ENCODE measurements at places on chromosomes 3 and 15.

- DNase-seq = no peak
These were observed 11.3 kb downstream of the PLA2G4D start for GRCh38 chr15:42082823-42083604.

DNA sequence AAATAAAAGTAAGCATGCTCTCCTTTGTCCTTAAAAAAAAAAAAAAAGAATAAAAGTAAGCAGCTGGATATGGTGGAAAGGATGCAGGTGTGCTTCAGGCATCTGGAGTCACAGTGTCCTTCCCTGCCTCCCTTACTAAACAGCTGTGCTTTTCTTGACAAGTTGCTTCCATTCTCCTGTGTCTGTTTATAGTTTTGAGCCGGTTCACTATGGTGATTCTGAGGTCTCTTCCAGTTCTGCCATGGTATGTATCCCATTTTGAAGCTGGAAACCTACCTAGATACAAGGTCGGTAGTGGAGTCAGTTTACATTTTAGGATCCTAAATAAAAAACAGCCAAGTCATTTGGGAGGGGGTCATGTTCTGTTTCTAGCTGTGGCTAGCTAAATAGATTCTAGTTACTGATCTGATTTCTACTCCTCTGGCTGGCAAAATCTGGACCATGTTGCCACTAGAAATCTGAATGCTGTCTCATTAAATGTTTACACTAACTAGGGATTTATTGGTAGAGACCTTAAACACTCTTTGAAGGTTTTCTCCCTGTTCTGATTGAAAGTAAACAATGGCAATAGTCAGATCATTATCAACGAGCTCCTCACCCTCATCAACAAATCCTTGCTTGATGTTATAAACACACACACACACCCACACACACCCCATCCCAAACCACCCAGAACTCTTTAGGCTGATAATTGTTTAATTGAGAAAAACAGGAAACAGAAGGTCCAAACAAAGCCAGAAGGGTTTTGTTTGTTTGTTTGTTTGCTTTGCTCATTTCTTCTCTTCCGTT is 7.9 kb downstream of the TNFSF10 start:
- DNase-seq = no peak

DNA sequence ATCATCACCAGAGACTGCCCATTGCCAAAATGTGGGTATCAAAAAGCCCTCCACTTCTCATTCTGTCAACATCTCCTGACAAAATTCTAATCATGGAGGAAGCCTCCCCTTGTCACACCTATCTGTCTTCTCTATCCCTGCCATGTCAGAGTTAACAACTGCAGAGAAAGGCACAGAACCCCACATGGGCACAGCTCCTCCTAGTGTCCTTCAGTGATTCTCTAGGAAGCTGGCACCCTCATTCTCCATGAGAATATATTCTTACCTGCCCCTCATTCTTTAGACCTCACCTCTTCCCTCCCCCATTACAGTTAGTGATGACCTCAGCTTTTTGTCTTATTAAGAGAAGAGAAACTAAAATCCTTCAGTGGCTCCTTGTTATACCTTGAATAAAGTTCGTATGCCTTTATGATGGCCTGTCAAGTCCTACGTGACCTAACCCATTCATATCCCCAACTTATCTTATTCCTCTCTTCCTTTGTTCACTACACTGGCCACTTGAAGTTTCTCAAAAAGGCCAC is 44.6 kb downstream of the NME9 start:
- no peak for DNase-seq

- no peak for DNase-seq
These were observed 1277.6 kb downstream of the ZPLD1 start for GRCh38 chr3:103712320-103713008.

DNA sequence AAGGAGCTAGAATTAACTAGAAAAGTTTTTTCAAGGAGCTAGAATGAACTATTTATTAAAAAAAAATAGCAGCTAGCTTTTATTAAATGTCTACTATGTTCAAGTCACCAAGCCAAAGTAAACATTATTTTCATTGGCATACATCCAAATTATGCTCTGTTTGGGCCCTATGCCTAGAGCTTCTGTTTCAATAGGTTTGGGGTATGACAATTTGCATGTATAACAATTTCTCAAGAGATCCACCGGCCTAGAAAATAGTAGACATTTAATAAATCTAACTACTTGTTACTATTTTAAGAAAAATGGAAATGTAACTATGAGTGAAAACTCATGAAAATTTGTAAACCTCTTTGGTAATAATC is 8.0 kb downstream of the GABRR3 start:
- DNase-seq = no peak

- no peak for DNase-seq
These were observed 318.7 kb upstream of the STT3B start for GRCh38 chr3:31213869-31214486.

GRCh38 chr15:96341513-96342405 is 11.3 kb downstream of the NR2F2 start:
- no peak for DNase-seq

DNA sequence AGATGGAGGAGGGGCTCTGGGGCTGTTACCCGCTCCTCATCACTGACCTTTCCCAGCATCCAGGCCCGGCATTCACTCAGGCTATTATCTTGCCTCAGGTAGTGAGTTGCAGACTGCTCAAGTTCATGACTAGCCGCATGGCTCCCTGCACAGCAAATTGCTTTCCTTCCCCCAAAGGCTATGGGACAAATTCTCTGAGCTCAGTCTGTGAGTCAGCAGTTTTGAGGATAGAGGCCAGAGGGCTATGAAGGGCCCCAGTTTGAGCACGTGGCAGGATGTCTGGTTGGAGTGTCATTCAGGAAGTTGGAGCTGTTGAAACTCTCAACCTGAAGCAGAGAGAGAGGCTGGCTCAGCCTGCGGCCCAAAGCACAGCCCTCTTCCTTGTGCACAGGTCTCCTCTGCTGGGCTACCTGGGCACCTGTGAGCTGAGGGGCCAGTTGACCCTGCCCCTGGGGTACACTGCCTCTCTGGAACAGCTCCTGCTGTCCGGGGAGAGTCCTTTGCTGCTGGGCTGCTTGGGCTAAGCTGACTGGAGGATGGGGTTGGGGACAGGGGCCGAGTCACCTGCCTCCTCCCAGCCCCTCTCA is 7.9 kb downstream of the FAH start:
- DNase-seq = no peak

GRCh38 chr15:68830141-68830785 is 9.6 kb upstream of the ANP32A start:
- DNase-seq = no peak

DNA sequence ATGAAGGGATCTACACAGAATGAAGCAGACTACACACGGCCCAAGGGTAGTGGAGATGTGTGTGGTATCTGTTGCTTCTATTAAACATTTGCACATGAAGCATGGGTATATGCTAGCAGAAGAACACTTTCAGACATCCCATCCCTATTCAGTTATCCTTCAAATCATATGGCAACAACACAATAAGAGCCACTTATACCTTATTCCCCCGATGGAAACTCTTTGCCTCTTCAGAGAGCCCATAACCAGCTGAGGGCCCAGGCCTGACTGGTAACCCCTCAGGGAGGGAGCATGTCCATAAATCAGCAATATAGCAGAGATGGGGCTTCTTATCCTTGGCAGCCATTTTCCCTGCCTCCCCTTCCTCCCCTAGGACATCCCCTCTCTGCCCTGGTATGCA is 210.6 kb downstream of the FHIT start:
- no peak for DNase-seq

GRCh38 chr3:17737591-17737990 is 4.8 kb downstream of the TBC1D5 start:
- no peak for DNase-seq

- no peak for DNase-seq
These were observed 232.7 kb downstream of the IGSF11 start for GRCh38 chr3:118801899-118802298.

- DNase-seq = no peak
These were observed 264.6 kb downstream of the RORA start for GRCh38 chr15:60964527-60964926.

DNA sequence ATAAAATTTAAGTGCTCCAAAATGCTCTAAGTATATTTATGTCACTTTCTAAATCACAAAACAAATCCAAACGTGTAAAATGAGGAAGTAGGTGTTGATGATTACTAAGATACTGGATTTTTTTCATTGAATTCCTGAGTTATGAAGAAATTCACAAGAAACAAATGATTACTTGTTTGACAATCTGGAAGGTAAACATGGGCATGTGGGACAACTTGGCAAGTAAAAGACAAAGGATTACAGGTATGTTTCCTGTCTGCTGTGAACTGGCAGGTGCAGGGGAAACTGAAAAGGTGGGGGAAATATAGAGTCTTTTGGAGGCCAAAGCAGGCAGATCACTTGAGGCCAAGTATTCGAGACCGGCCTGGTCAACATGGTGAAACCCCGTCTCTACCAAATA is 252.7 kb upstream of the AZI2 start:
- no peak for DNase-seq

DNA sequence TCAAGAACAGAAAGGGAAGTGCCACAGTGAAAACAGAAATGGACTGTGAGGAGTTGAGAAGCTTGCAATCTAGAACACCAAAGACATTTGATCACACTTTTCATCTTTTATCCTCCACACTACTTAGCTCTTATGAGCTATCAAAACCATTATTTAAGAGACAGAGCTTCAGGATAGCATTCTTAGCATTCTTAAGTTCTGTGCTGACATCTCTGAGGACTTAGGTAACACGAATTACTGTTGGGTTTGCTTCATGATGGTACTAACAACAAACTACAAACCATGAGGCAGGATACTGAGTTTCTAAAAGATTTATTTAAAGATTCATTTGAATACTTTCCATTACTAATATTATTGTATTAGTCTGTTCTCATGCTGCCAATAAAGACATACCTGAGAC is 1038.6 kb downstream of the TUSC7 start:
- no peak for DNase-seq

- no peak for DNase-seq
These were observed 71.7 kb downstream of the TMCO5A start for GRCh38 chr15:38005953-38006808.

GRCh38 chr15:98658831-98659699 is 10.7 kb downstream of the IGF1R start:
- peak; percentile 27 for DNase-seq

GRCh38 chr3:61573441-61573840 is 12.1 kb downstream of the PTPRG start:
- no peak for DNase-seq

DNA sequence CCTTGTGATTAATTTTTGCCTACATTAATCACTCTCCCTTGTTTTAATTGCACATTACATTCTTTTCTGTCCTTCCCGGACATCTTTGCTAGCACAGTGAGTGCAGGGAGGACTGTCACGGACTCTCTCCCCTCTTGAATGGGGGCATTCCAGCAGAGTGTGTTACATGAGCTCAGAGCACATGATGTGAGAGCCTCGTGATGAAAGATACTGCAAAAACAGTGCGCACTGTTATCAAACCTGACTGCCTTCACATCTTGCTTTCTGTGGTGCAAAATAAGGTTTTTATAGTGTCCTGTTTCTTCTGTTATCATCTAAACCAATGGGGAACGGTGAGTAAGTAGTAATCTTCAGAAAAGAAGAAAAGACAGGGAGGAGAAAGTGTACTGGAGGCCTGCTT is 167.5 kb downstream of the PGPEP1L start:
- no peak for DNase-seq

DNA sequence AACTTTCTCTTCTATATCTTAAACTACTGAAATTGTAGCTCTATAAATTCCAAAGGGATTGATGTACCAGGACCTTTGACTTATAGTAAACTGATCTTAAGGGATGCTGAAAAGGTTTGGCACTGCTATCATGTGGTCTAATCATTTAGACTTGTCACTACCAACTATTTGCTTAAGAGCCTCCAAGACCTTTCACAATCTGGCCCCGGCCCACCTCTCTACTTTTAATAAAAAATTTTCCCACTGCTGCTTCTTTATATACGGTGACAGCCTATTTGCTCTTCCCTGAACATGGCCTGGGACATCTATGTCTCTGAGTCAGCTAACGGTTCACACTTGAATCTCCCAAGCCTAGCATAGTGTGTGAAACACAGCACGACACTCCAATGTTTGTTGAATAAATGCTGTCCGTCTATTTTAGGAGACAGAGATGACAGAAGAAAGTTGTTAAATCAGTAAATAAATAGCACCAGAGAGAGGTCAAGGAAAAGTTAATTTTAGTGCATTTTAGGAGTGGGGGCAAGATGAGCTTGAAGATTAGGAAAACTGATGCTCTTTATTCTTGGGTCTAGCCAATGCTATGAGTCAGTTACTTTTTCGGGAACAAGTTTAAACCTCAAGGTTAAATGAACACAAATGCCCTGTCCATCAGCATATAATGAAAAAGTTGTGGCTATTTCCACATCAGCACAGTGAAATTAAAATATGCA is 212.9 kb downstream of the TIGIT start:
- DNase-seq = no peak

GRCh38 chr15:68608206-68608843 is 29.5 kb downstream of the CORO2B start:
- no peak for DNase-seq

DNA sequence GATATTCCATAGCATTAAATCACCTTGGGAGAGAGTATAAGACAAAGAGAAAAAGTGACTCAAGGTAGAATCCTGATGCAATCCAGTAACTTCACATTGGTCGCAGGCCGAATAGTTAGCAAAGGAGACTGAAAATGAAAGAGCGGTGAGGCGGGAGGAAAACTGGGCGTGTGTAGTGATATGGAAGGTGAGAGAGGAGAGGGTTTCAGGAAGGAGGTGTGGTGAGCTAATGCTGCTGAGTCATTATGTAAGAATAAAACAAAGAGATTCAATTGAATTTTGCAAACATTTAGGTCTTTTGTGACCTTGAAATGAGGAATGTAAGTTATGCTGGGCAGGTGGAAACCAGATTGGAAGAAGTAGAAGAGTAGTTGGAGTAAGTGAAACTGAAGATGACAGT is 235.3 kb downstream of the C3orf38 start:
- DNase-seq = no peak

- no peak for DNase-seq
These were observed 44.4 kb upstream of the FAN1 start for GRCh38 chr15:30859091-30859874.

GRCh38 chr3:52200981-52201679 is 3.2 kb downstream of the ALAS1 start:
- no peak for DNase-seq

- no peak for DNase-seq
These were observed 88.1 kb downstream of the DHX30 start for GRCh38 chr3:47890828-47891612.

DNA sequence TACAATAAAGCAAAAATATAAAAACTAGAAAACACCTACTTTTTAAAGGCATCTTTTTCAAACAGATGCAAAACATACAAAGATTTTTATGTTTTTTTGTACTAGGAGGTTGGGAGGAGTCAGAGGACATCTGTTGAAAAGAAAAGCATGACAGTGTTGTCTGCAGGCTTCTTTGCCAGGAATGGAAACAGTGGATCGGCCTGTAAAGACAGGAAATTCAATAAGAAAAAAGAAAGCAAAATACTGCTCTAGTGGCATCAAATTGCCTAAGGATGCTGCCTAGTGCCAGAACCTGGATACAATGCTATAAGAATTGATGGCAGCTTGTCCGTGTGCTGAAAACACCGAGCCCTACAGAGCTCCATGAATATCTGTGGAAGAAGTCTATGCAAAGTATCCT is 69.9 kb downstream of the TBC1D5 start:
- DNase-seq = no peak
